ENCODE measurements at places on chromosomes 6 and 20.

GRCh38 chr6:6890400-6890858 is 217.3 kb upstream of the RREB1 start:
- peaks cover 3% of the 10 kb centered on the region for H3K4me1 ChIP-seq
- H3K4me3 ChIP-seq: no peak overlapping the region
- H3K27ac ChIP-seq: no peak overlapping the region
- H3K27me3 ChIP-seq: no peaks in the 10 kb centered on the region
- no peaks in the 10 kb centered on the region for H3K36me3 ChIP-seq
- peak; percentile 59 for DNase-seq

DNA sequence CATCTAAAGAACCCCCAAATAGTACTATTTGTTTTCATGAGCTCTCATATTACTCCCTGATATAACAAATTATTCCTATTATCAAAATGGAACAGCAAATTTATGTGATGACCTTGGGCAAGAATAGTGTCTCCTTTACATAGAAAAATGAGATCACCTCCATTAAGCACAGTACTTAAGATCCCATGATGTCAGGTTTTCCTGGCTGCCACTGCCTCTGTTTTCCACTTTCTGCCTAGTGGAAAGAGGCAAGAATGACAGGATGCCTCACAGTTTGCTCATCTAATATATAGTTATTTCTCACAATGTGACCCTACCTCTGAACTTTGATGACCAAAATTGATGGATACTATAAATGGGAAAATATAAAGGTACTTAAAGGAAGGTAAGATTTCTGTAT is 260.1 kb upstream of the SGK1 start:
- no peak overlapping the region for H3K4me3 ChIP-seq
- H3K27me3 ChIP-seq: no peaks in the 10 kb centered on the region
- no peak overlapping the region for H3K27ac ChIP-seq
- DNase-seq: peak; percentile 57
- no peaks in the 10 kb centered on the region for H3K36me3 ChIP-seq

GRCh38 chr6:24428615-24429014 is 25.9 kb downstream of the MRS2 start:
- H3K4me3 ChIP-seq: no peak overlapping the region
- peaks cover 2% of the 10 kb centered on the region for H3K36me3 ChIP-seq
- no peaks in the 10 kb centered on the region for H3K27me3 ChIP-seq
- no peaks in the 10 kb centered on the region for H3K4me1 ChIP-seq

DNA sequence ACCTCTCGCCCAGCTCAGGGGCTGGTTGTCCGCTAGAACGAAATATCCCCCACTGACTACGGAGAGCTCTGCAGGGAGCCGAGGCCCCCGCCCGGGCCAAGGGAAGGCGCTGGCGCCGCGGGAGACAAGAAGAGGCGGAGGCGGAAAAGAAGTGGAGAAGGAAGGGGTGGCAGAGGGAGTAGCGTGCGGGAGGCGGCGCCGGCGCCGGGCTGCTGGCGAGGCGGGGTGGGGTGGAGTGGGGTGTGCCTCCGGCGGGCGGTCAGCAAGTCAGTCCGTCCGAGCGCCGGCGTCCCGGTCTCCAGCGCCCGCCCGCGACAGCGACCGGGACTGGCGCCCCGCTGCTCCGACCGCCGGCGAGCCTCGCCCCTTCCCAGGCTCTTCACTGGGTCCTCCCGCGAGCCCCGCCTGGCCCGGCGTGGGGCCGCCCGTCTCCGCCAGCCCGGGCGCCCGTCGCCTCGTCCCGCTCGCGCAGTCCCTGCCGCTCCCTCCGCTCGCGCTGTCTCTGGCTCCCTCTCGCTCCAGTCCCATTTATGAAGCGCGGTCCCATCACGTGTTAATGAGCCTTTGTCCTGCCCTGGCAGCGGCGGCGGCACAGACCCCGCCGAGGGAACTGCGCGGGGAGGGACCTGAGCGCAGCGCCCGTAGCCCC is at the start of gene CNR1:
CNR1 (minus strand) TSS at position 504 of the 649 bp plus-strand sequence. CDS start 21,073 bp downstream, outside the sequence.
- H3K4me3 ChIP-seq: peak within 1 kb of the TSS; percentile 37
- no peak within 1 kb of the TSS for H3K27ac ChIP-seq
- peaks cover 2% of the 10 kb centered on the region for H3K4me1 ChIP-seq
- H3K36me3 ChIP-seq: no peaks in the 10 kb centered on the region
- H3K27me3 ChIP-seq: peaks cover 19% of the 10 kb centered on the region
